A549 treated with GW870086 at 1 μM for 4 hours (cell line): ENCODE measurements at places on chromosomes 3 and 15. TPM values are rescaled to one million over a fixed set of nuclear protein-coding genes. Genes with fewer than 3 reads are reported as not detected.

Gene C3orf18
- total RNA-seq, result 2.5 to 3.1 TPM (median 2.5 TPM) in 5 replicates

Gene CLDN1
- total RNA-seq, result 18.5 to 23.3 TPM (median 21.3 TPM) in 5 replicates

Gene MYL3
- total RNA-seq, result 0.35 TPM in 1 of 5 replicates, not detected in the others

Gene SLC22A13
- 0.07 to 0.10 TPM in 2 of 5 replicates, not detected in the others for total RNA-seq

Gene RETNLB
- not detected in 5 replicates for total RNA-seq

Gene PLA2G4D
- total RNA-seq, result 0.03 TPM in 1 of 5 replicates, not detected in the others

Gene ZIC1
- 0.38 TPM in 1 of 5 replicates, not detected in the others for total RNA-seq
